ENCODE measurements at places on chromosomes 2 and 18.

- DNase-seq: no peak
Observed at GRCh38 chr18:74796841-74797576, 199.3 kb downstream of the ZNF407 start.

- DNase-seq: no peak
Observed at GRCh38 chr2:199765646-199766045, 85.3 kb downstream of the FTCDNL1 start.

- peak; percentile 77 for DNase-seq
Observed at GRCh38 chr2:101516823-101517690, 42.1 kb upstream of the RFX8 start.

- no peak for DNase-seq
Observed at GRCh38 chr2:232204457-232204931, 174.1 kb upstream of the ALPP start.

DNA sequence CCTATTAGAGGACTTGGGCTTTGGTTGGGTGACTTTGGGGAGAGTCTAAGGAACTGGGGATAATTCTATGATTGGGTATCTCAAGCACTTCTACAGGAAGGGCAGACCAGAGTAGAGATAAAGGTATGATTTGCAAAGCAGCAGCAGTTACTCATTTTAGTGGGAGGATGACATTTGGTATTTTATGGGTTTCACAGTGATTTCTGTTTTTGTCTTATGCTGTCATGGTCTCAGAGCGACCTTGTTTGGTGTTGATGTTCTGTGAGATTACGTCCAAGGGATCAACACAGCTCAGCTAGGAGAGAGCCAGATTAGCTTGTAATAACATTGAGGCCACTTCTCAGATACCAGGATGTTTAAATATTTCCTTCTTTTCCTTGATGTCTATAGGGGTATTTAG, 18.2 kb downstream of the TTR start:
- DNase-seq: no peak

DNA sequence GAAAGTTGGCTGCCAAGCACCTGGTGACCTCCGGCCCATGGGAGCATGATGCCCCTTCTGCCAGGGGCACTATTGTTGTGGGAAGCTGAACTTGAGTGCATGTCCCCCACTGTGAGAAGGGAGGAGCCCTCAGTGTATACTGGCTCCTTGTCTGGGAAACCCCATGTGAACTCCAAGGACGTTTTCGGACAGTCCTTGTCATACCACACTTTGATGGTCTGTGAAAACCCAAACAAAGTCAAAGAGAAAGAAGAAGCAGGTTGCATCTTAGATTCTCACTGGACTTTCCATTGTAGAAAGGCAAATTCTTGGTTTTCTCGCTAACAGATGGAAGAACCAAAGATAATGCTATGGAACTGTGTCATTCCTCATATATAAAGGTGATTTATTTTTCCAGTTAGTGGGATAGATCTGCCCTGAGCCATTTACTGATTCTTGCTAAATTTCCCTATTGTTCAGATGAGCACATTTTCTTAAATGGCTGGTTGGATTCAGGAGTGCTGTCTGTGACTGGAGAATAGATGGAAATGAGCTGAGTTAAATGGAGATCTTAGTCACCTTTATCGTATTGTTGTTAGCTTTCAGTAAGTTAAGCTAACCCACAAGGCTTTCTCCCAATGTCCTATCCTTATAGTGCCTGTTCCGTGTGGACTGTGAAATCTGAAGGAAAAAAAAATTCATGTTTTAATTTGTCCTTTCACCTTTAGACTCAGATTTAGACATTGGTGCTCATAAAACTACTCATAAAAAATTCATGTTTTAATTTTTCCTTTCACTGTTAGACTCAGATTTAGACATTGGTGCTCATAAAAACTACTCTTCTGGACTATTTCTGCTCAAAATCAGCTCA, 166.6 kb downstream of the ACTR3 start:
- no peak for DNase-seq

DNA sequence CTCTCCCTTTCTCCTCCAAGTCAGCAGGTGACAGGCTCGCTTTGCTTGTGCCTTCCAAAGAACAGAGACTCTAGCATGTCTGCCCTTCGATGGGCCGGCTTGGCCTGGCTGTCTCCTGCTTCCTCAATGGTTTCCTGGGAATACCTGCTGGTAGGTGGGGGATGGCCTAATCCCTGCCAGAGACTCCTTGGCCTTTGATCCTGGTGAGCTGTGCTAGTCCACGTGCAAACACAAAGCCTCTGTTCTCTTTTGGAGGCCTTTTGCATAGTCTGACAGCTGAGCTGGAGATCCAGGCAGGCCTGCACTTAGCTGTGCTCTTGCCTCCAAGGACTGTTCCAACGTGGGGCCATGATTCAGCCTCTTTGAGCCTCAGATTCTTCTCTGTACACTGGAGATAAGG, 67.6 kb downstream of the ARL4C start:
- DNase-seq: no peak

- DNase-seq: no peak
Observed at GRCh38 chr2:140376686-140377085, 1596.5 kb upstream of the NXPH2 start.

- no peak for DNase-seq
Observed at GRCh38 chr2:107810734-107811133, 16.0 kb upstream of the RGPD4 start.

Measured in glomerular endothelial cell (primary cell).